ENCODE measurements at places on chromosomes 13 and 19.

GRCh38 chr19:768424-768823 is 17.5 kb downstream of the MISP start:
- DNase-seq: no peak

DNA sequence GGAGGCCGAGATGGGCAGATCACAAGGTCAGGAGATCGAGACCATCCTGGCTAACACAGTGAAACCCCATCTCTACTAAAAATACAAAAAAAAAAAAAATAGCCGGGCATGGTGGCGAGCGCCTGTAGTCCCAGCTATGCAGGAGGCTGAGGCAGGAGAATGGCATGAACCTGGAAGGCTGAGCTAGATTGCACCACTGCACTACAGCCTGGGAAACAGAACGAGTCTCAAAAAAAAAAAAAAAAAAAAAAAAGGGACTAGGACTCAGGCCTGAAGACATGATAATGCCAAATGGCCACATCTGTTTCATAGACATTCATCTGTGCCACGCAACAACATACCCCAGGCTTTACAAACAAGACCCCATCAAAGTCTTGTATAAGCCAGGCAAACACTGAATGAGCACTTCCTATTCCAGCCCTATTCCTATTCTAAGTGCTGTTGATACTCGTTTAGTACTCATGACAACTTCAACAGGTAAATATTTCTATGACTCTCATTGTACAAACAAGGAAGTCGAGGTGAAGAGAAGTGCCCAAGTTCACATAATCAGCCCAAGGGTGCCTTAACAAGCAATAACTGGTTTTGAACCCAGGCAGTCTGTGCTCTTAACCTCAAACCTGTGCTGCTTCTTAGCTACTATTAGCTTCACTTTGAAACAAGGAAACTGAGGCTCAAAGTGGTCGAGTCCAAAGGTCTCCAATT is 1.7 kb downstream of the B9D2 start:
- no peak for DNase-seq

- no peak for DNase-seq
These were observed 55.2 kb upstream of the UQCRFS1 start for GRCh38 chr19:29268103-29268502.

- peak; percentile 39 for DNase-seq
These were observed 16.2 kb downstream of the LMTK3 start for GRCh38 chr19:48495396-48495795.

- no peak for DNase-seq
These were observed at the start of gene CILP2 for GRCh38 chr19:19538061-19538784. Gene CILP2 (plus strand): TSS chr19:19538265. CDS start chr19:19538350, 85 bp downstream.

- no peak for DNase-seq
These were observed 411.8 kb downstream of the ZNF536 start for GRCh38 chr19:30783936-30784335.

DNA sequence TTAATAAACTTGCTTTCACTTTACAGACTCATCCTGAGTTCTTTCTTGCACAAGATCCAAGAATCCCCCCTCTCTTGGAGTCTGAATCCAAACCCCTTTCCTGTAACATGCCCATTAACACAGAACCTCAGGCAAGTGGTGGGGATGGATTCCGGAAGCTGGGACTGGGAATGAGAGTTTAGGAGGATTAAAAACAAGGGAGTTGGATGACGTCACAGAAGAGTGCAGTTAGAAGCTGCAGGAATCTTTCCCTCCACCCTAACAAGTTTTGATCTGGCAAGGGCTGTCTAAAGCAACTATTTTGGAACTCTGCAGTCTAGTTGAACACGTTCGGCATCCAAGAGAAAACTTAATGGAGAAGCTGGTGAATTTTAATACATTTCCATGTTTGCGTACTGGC is 48.2 kb upstream of the PEPD start:
- no peak for DNase-seq

DNA sequence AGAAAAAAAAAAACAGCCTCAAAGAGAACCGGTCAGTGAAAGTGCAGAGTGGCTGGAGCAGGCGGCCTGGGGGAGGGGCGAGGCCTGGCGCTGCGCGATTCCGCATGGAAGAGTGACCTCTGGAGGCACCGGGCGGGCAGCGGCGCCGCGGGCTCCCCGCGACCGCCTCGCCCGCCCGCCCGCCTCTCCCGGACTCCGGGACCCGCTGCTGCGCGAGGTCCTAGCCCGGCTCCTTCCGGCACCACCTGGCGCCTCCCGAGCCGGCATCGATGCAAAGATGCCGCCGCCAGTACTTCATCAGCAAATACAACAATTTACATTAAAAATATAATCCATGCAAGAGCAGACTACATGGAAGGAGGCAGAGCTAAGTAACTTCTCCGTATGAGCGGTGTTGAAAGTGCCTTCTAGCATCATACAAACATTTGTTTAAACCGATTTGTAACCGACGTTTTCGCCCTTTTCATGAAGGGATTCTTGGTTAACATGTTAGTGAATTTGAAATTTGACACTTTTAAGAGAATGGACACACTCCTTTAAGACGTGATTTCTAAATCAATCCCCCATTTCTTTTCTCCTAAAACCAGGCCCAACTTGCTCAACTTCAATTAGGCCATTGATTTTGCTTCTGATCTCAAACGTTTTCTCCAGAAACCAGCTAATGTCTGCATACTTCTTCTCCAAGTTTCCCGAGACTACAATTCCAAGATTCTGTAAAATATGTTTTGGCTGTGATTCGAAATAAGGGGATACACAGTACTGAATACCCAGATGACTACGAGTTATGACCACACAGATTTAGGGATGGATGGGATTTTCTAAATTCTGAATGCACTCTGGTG is 2.1 kb downstream of the EFNB2 start:
- peak; percentile 78 for DNase-seq

DNA sequence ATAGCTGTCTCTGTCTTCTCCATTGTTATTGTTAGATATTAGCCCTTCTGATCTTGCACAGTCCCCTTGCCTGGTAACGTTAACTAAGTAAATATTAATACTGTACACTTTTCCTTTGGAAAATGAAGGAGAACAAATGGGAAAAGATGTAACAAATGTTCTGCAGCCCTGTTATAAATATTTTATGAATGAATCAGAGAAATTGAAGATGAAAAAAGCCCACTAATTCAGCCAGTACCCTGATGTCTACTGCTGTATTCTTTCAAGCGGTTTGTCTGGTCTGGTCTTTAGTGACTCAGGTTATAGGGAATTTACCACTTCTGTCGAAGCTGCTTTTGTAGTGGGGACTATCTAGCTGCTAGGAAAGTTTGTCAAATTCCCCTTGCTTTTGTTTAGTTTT is 121.0 kb downstream of the COG6 start:
- DNase-seq: no peak

DNA sequence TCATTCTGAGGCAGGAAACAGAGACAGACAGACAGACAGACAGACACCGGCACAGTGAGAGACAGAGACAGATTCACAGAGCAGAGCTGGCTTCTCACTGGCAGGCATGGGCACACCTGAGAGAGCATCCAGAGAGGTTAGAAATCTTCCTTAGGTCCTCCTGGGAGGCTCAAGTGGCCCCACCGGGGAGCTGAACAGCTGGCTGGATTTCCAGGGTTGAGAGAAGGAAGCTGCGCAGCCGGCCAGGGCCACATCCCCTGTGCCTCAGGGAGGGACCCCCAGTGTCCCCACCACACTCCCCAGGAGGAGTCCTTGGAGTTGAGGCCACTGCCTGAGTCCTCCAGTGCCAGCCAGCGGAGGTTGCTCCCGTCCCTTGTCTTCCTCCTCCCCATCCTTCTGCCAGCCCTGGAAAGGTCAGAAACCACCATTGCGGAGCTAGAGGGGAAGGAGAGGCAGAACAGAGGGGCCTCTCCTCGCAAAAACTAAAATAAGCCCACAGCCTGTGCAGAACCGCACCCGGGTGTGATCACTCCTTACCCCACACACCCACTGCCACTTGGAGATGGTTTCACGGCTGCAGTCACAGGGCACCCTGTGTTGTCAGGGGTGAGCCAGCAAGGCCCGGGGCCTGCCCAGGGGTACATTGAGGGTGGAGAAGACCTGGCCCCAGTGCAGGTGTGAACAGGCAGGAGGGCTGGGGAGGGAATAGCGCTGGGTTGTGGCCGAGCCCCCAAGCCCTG is 4.2 kb downstream of the FFAR3 start:
- no peak for DNase-seq

DNA sequence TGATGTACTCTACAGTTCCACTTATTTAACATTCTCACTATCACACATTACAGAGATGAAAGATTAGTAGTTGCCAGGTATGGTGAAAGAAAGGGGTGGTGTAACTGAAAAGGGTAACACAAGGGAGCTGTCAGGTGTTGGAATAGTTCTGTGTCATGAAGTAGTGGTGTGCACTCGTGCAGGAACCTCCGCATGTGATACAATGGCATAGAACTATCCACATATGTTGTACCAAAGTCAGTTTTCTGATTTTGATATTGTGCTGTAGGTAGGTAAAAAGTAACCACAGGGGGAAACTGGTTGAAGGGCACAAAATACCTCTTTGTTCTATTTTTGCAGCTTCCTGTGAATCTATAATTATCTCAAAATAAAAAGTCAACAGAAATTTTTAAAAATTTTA is 24.4 kb upstream of the RPL21 start:
- DNase-seq: no peak

DNA sequence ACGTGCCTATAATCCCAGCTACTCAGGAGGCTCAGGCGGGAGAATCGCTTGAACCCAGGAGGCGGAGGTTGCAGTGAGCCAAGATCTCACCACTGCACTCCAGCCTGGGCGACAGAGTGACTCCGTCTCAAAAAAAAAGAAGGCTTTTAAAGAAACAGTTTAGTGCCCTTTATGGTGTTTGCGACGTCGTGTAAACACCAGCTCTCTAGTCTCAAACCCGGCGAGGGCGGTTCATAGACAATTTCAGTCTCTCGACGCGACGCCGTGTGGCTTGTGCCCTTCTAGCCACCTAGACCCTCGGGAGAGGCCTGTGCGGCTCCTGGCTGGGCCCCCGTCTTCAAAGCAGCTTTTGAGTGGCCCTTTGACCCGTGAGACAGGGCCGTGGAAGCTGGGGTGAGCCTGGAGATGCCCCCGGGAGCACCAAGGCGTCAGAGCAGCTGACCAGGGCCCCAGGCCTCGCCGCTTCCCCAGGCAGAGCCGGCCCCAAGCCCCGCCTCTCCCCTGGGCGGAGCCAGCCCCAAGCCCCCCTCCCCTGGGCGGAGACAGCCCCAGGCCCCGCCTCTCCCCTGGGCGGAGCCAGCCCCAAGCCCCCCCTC is 5.0 kb upstream of the MADCAM1 start:
- DNase-seq: no peak

DNA sequence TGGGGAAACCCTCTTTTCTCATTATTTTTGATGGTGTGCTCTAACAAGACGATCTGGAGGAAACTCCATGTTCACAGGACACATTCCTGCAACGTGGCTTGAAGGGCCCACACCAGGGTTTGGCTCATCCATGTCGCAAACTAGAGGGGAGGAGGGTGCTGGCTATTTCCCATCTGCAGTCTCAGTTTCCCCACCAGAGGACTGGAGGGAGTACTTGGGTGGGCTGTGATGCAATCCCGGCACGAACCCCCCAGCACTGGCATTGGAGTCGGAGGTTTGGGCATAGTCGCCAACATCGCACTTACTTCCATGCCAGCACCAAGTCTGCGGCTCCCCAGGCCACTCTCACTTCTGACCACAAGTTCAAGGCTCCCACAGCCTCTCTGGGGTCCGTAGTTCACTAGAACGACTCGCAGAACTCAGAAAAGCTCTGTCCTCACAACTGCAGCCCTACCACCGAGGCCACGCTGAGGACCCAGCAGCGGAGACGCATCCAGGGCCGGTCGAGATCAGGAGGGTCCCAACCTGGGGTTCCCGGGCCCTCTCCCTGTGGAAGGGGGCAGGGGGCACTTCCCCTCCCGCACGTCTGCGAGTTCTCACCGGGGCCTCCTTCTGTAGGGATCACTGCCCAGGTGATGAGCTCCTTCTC is 165.6 kb upstream of the SOX1 start:
- DNase-seq: no peak

- no peak for DNase-seq
These were observed 92.9 kb downstream of the DNAJC15 start for GRCh38 chr13:43116242-43116641.

- no peak for DNase-seq
These were observed 11.8 kb downstream of the VSTM2B start for GRCh38 chr19:29537601-29538000.

DNA sequence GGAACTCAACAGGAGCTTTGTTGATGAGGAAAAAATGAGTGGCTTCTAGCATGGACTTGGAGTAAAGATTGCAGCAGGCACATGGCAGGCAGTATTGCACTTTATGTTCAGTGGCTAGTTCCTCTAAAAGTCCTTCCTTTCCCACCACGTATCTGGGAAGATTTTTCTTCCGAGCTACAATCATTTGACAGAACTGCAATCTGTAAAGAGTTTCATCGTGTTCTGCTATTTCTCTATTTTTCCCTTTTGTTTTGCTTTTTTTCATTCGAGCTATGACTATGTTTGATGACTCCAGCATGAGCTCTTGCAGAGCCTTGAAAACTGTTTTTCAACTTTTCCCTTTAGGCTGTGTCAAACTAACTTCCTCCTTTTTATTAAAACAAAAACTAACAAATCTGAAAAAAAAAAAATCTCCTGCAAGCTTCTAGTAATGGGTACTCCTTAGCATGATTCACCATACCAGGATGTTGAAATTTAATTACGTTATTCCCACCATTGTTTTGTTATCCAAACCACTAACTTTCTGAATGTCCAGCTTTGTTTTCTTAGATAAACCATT is 12.3 kb downstream of the CLDN10 start:
- peak; percentile 42 for DNase-seq

DNA sequence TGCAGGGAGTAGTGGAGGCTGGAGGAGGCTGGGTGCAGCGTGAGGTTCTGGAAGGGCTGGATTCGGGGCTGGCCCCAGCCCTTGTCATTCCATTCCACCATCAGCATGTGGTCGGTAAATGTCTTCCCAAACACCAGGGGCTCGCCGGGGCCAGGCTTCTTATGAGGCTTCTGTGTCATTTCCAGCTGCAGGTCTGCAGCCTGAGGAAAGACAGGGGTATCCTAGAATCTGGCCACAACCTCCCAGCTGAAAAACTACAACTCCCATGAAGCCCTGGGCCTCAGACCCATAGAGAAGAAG is 4.4 kb downstream of the BCAT2 start:
- DNase-seq: peak; percentile 61

- peak; percentile 86 for DNase-seq
These were observed 26.3 kb downstream of the BCAT2 start for GRCh38 chr19:48784527-48784926.

- peak; percentile 4 for DNase-seq
These were observed 1004.2 kb downstream of the UQCRFS1 start for GRCh38 chr19:28208745-28209144.

- DNase-seq: no peak
These were observed 158.9 kb downstream of the CACNA1A start for GRCh38 chr19:13347367-13347766.

- DNase-seq: peak; percentile 77
These were observed 61.1 kb downstream of the ZNF431 start for GRCh38 chr19:21202865-21203494.

- DNase-seq: no peak
These were observed 518.4 kb upstream of the SLITRK1 start for GRCh38 chr13:84400706-84401105.

- no peak for DNase-seq
These were observed 20.2 kb downstream of the CEBPA start for GRCh38 chr19:33282036-33282671.
